ENCODE measurements at places on chromosomes 16 and 17.

- DNase-seq, result no peak
These were observed 19.8 kb downstream of the REXO5 start for GRCh38 chr16:20826039-20826566.

GRCh38 chr16:67884-68789, 4.3 kb downstream of the RHBDF1 start:
- DNase-seq, result no peak

DNA sequence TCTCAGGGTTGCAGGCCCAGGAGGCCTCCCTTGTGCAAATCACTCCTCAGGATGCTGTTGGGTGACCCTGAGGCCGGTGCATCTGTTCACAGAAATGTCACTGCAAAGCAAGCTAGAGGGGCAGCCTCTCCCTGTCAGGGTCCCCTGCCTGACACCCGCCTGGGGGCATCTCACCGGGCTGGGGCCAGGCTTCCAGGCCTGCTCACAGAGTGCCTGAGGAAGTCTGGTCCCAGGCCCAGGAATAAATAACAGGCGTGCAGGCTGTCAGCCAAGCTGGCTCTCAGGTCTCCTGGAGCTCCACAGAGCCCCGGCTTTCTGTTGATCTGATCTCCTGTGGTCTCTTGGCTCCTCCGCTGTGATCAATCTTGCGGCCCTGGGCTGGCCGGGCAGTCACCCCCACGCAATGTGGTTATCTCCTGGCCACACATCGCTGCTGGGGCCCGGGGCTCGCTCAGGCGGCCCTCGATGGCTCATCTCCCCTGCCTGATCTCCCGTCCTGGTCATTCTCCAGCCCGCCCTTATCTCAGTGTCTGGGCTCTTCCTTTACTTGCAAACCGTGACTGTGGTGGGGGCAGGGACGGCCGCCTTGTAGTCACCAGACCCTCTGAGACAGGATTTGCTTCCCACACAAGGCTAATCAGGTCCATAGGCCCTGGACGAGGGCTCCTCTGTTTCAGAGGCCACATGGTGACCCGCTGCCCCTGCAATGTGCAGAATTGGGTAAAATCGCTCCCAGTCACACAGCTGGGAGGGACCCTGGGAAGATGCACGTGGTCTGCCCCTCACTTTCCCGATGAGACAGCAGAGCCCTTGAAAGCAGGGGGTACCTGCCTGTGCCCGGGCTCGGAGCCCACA, 231.2 kb upstream of the GSE1 start:
- DNase-seq, result no peak

DNA sequence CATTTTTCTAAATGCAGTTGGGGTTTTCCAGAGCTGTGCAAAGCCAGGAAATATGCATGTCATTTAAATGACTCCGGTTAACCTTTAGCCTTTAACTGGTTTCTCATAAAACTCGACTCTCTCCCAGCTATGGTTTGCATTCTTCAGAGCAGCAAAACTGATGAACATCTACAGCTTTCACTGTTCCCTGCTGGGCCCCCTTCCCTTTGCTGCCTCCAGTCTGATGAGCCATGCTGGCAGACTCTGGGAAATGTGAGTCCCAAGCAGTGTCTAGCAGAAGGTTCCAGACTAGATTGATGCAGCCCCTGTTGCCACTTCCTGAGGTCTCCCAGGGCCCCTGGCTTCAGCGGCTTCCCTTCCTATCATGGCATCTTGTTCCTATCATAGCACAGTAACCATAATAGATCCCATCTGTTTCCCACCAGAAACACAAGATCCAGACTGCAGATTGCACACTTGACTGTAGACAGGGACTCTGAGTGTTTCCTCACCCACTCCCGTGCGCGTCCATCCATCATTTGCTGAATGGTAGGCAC, 135.4 kb downstream of the CLEC16A start:
- DNase-seq, result no peak

GRCh38 chr17:75749545-75750389, 15.2 kb downstream of the GALK1 start:
- DNase-seq, result peak; percentile 90

Measured in stimulated activated CD4-positive, alpha-beta T cell treated with anti-CD3 and anti-CD28 coated beads, Interleukin-1b, Interleukin-23, amount 100 ng/mL, for 4 hours (primary cell).